ENCODE measurements at places on chromosomes 7 and 10.

DNA sequence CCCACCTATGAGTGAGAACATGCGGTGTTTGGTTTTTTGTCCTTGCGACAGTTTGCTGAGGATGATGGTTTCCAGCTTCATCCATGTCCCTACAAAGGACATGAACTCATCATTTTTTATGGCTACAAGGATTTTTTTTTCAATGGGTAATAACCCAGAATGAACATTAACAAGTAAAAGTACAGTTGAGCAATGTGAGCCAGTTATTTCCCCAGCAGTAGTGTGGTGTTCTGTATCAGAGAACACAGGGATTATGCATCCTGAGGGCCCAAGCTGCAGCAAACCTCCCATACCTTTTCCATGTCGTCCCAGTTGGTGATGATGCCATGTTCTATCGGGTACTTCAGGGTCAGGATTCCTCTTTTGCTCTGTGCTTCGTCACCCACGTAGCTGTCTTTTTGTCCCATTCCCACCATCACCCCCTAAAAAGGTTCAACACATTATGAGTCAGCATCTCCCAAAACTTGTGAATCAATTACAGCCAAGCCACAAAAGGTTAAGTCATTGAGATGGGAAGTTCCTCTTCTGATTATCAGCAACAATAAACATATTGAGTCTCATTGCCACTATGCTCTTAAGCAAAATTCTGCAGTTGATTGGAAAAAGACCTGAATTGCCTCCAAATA is 5.5 kb downstream of the ACTA2 start:
- DNase-seq, result no peak

- DNase-seq, result peak; percentile 70
Measured at GRCh38 chr10:100997360-100998182, 2.0 kb upstream of the LZTS2 start.

GRCh38 chr10:58109731-58110130 is 158.0 kb downstream of the IPMK start:
- no peak for DNase-seq

DNA sequence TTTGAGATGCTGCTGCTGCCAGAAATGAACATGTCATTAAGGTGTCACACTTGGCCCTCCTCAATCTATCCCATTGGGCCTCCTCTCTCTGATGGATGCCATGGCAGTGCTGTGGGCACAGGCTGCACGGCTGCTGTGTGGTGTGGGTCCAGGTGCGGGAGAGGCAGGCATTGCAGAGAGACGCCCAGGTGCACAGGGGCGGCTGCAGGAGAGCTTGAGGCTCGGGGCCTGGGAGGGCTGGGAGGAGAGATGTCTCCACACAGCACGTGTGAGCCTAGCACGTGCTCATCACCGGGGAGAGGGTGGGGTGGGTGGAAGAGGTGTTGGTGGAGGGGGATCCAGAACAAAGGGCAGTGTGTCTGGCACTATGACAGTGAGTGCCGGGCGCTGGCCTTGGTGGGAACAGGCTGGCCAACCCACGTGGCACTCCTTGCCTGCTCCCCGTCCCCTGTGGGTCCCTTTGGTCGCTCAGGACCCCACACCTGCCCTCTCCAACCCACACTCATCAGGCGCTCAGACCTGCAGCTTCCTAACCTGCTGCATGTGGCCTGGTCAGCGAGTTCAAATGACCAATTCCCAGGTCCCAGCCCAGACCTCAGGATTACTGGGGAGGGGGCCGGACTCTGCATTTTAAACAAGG is 39.9 kb upstream of the BNIP3 start:
- no peak for DNase-seq

DNA sequence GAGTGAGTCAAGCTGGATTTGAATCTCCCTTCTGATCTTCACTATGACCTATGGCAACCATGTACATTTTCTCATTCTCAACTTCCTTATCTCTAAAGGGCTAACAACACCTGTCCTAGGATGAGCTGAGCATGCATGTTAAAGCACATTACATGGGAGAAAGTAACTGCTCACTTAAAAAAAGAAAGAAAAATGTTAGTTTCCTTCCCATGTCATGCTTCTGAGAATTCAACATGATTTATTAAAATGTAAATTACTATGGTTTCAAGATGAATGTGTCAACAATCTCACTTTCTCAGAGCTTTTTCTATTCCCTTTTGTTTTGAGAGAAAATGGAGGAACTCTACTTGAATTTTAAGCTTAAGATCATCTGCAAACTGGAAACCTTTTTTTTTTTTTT is 295.3 kb downstream of the SKIDA1 start:
- no peak for DNase-seq

DNA sequence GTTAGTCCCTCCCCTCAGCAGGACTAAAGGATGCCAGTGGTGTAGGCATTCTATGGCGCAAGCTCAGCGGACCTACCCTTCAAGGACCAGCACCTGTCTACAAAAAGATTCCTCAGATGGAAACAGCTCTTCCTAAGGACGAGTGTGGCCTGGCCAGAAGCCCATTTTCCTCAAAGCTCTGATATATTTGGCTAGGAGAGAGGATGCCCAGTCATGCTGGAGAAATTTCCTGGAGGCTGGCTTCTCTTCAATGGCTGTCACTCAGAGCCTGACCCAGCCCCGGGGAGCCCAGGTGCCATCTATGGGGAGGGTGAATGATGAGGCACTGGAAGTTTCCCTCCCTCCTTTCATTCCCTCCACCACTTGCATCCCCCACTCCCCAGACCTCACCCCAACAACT is 111.5 kb downstream of the PLXNA4 start:
- DNase-seq, result no peak

GRCh38 chr7:70486977-70487376 is 645.0 kb upstream of the GALNT17 start:
- DNase-seq, result no peak

- DNase-seq, result no peak
Measured at GRCh38 chr10:102627736-102628293, 16.5 kb upstream of the TRIM8 start.

DNA sequence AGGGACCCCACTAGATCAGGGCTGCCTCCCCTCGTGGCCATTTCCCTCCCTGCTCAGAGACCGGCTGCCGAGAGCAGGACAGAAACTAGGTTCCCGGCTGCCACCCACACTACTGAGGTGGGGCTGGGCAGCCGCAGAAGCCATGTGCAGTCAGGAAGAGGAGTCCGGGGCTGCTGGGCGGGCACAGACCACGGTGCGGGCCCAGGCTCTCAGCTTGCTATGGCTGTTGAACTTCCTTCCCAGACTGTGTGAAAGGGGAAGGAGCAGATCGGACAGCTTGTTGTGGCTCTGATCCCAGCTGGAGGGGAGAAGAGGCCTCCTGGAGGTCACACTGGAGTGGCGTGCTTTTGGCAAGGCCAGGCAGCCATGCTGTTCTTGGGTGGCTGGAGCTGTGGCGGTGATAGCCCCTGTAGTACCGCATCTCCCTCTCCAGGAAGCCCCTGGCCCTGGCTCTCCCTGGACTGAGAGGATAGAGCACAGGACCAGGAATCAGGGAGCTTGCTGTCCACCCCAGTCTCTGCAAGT is 56.8 kb downstream of the HK1 start:
- DNase-seq, result peak; percentile 28

GRCh38 chr7:143367972-143368371 is 5.5 kb upstream of the FAM131B start:
- DNase-seq, result no peak

- DNase-seq, result peak; percentile 15
Measured at GRCh38 chr7:155371884-155372781, 74.5 kb downstream of the INSIG1 start.

DNA sequence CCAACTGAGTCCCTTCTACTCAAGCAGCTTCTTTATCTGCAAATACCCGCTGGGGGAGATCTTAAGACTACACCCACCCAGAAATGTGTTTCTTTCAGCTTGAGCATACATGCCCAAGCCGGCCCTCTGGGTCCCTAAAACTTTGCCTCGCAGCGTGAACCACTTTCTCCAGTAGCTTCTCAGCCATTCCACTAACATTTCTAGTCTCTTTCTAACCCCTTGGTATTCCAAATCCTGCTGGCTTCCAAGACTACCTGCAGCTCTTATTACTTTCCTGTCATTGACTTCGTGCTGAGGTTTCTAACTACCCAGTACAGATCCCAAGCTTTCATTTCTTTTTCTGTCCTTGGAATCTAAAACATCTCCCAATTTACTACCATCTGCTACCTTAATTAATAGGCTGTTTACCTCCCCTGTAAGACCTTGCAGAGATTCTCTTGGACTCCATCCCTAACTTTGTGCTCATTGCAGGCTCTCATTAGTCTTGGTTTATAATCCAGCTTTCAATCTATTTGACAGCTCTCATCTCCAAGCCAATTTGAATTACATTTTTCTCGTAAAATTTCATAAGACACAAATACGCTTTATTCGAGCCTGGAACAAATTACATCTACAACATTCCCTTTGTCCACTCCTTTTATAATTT is 153.6 kb downstream of the FGFR2 start:
- DNase-seq, result no peak

- no peak for DNase-seq
Measured at GRCh38 chr7:81882086-81882485, 112.2 kb upstream of the HGF start.

- no peak for DNase-seq
Measured at GRCh38 chr10:29533696-29534285, 101.0 kb downstream of the SVIL start.

DNA sequence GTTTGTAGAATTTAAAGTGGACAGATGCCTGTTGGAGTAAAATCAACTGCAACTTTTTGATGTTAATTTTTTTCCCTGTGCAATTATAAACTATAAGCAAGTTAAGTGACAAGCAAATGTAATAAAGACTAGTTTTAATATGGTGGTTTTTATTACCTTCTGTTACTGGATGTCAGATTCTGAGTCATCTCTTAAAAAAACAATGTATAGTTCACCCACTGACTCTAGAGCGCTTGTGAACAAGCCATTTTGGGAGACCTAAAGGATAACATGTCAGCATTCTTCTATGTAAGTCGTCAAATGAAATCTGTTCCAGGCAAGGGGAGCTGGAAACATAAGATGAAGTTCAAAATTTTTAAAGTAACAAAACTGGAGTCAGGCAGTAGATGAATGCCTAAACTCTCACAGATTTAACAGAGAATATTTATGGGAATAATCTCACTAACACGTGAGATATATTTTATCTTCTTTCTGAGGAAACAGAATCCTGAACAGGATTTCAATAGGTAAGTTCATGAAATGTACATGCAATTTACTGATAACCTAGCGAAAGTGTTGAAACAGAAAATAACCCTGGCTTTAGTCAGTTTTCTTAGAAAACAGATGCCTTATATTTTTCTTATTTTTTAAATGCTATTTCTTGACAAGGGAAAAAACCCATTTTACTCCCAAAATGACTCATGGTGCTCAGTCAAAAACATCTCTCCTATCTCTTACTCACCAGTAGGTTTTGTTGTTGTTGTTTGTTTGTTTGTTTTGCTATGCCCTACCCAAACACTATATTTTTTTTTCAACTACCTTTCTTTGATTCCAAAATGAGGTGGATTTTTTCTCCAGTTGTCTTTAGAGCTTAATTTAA is 91.7 kb downstream of the SLC39A12 start:
- DNase-seq, result no peak

GRCh38 chr10:66564287-66564686 is 361.5 kb upstream of the LRRTM3 start:
- no peak for DNase-seq

DNA sequence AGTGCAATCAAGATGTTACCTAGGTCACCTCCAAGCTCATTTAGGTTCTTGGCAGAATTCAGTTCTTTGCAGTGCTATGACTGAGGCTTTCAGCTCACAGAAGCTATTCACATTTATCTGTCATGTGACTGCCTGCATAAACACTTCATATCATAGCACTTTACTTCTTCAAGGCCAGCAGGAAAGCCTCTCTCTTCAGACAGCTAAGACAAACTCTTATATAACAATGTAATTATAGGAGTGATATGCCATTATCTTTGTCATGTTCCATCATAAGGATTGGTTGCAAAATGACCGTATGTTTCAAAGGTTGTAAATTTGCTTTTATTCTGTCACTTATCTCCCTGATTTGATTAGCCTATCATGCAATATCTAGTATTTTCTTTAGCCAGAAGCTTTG is 78.8 kb upstream of the TMEM196 start:
- no peak for DNase-seq

DNA sequence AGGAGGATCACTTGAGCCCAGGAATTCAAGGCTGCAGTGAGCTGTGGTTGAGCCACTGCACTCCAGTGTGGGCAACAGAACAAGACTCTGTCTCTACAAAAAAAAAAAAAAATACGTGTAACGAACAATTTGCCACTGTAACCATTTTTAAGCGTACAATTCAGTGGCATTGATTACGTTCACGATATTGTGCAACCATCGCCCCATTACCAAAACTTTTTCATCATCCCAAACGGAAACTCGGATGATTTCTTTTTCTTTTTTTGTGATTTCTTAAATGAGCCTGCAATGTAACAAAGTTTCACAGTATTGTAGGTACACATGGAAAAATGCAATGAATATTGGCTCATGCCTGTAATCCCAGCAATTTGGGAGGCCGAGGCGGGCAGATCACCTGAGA is 9.5 kb downstream of the GRIFIN start:
- DNase-seq, result no peak

- no peak for DNase-seq
Measured at GRCh38 chr10:4254101-4254994, 469.3 kb upstream of the KLF6 start.

DNA sequence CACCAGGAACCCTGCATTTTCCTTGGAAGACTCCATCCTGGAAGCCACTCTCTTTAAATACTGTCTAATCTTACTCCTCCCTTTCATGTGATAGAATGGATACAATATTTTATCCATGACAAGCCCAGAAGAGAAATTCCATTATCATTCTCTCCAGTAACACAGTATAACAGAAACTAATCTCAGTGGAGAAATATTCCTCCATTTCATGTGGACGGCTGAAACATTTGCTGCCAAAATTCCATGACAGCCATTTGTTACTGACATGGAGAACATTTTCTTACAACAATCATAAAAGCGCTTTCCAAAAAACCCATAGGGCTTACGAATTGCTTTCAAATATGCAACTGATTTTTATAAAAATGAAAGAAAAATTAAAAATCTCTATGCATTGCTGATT is 392.8 kb upstream of the KLF6 start:
- no peak for DNase-seq

GRCh38 chr10:120336911-120337540 is 120.0 kb upstream of the PLPP4 start:
- peak; percentile 48 for DNase-seq

- no peak for DNase-seq
Measured at GRCh38 chr10:129868449-129869035, 95.5 kb downstream of the EBF3 start.

GRCh38 chr7:155685070-155685790 is 40.8 kb downstream of the RBM33 start:
- DNase-seq, result no peak

DNA sequence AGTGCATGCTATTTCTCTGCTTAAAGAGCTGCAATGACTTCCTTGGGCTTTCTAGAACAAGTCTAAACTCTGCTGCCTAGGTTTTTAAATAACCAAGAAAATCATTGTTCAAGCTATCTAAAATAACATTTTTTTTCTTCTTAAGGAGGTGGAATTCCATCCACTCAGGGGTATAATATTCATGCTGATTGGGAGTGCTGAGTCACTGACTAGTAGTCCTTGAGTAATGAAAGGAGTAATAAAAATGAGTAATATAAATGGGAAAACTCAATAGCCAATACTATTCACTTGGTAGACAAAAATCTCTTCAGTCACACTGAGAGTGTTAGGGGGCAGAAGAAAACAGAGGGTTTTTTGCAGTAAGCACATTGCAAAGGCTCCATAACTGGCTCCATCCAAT is 72.0 kb downstream of the GFRA1 start:
- no peak for DNase-seq

Data from activated CD4-positive, alpha-beta T cell treated with anti-CD3 and anti-CD28 coated beads, Interleukin-2, Interleukin-4, amounts not matched to agents 100 ng/mL and 50 ng/mL, durations not matched to agents 16 hours and 8 hours (primary cell).